ENCODE measurements at places on chromosomes 7 and 10.

DNA sequence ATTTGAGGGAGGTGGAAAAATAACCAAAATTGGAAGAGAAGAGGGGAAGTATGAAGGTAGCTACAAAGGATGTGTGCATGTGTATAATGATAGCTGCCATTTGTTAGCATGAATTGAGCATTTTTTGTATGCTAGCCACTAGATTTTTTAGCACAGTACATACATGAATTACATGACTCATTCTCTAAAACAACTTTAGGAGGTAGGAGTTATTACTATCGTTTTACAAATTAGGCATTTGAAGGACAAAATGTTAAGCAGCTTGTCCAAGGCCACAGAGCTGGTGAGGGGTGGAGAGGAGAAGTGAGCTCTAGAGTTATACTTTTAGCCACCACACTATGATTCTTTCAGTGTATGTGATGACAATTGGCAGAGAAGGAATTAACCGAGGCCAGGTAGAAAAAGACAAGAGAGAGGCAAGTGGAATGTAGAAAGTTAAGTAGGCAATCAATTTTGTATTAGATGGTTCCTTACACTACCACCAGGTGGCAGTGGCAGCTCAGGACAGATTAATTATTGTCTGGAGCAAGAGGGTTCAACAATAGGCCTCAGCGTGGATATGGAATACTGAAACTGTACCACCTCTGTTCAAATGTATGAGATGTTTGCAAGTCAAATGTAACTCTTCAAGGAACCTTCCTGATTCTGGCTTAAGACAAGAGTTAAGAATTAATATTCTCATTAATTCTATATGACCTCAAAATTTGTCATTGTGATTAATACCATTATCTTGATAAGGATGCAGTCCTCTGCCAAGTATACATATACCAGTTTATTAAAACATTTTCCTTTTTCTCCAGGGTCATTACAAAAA, 128.0 kb downstream of the MBL2 start:
- no peak for DNase-seq

DNA sequence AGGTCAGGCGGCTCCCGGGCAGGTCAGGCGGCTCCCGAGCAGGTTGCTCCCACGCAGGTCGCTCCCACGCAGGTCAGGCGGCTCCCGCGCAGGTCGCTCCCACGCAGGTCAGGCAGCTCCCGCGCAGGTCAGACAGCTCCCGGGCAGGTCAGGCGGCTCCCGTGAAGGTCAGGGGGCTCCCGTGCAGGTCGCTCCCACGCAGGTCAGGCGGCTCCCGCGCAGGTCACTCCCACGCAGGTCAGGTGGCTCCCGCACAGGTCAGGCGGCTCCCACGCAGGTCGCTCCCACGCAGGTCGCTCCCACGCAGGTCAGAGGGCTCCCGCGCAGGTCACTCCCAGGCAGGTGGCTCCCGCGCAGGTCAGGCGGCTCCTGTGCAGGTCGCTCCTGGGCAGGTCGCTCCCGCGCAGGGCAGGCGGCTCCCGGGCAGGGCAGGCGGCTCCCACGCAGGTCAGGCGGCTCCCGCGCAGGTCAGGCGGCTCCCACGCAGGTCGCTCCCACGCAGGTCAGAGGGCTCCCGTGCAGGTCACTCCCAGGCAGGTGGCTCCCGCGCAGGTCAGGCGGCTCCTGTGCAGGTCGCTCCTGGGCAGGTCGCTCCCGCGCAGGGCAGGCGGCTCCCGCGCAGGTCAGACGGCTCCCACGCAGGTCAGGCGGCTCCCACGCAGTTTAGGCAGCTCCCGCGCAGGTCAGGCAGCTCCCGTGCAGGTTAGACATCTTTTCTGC, 30.7 kb downstream of the PTPRN2 start:
- DNase-seq, result no peak

- no peak for DNase-seq
Observed at GRCh38 chr7:156001496-156002260, 189.4 kb upstream of the SHH start.

- DNase-seq, result no peak
Observed at GRCh38 chr7:115293628-115294240, 371.8 kb downstream of the MDFIC start.

GRCh38 chr7:19392246-19392645, 247.0 kb upstream of the FERD3L start:
- DNase-seq, result no peak

DNA sequence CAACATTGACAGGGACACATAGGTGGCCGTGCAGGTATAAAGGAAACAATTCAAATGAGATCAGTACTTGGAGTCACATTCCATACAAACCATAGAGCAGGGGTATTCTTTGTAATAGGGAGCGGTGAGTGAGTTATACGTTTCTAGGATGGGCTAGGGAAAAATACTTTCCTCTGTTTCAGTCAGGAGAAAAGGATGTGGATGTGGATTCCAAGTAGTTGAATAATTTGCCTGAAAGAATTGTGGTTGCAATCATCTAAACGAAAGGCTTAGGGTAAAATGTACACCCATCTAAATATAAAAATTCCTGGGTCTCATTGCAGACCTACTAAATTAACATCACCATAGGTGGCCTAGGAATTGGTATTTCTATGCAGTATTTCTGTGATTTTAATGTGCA, 270.7 kb upstream of the IGFBP3 start:
- DNase-seq, result no peak

- DNase-seq, result peak; percentile 63
Observed at GRCh38 chr7:147033641-147034040, 917.0 kb downstream of the CNTNAP2 start.

GRCh38 chr7:96198047-96198636, 123.8 kb downstream of the SLC25A13 start:
- DNase-seq, result no peak

GRCh38 chr10:87837445-87837844, 19.4 kb upstream of the ATAD1 start:
- DNase-seq, result no peak

- no peak for DNase-seq
Observed at GRCh38 chr7:68576366-68576765, 1021.9 kb upstream of the AUTS2 start.

- DNase-seq, result no peak
Observed at GRCh38 chr7:17408245-17408903, 109.9 kb downstream of the AHR start.

GRCh38 chr7:129098409-129099084, 43.6 kb upstream of the TNPO3 start:
- DNase-seq, result no peak

- DNase-seq, result no peak
Observed at GRCh38 chr7:44977959-44978335, 868 bp downstream of the MYO1G start.

- DNase-seq, result no peak
Observed at GRCh38 chr10:11036424-11037011, 18.8 kb downstream of the CELF2 start.

DNA sequence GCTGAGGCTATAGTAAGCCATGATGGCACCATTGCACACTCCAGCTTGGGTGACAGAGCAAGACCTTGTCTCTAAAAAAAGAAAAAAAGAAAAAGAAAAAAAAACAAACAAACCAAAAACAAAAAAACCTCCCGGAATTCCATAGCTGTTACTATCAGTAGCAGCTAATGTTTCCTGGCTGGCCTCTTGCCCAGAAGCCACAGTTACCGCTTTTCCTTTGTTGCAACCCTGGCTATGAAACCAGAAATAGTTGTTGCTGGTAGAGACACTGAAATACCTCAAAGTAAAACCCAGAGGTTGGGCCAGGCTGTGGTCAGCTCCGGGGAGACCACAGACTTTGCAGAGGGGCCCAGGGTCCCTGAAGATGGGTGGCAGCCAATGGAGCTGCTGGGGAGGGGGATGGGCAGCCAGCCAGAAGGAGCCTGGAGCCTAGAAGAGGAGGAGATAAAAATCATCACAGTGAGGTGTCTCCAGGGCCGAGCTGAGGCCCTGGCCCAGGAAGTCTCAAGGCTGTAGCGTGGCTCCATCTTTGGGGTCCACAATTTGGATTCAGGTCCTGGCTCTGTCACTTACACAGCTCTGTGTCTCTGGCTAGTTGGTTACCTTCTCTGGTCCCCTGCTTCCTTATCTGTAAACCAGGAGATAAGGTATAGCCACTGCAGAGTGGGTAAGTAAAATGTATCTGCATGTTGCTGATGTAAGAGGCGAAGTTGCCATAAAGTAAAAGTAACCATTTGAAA, 3.4 kb upstream of the CHST12 start:
- DNase-seq, result peak; percentile 14

DNA sequence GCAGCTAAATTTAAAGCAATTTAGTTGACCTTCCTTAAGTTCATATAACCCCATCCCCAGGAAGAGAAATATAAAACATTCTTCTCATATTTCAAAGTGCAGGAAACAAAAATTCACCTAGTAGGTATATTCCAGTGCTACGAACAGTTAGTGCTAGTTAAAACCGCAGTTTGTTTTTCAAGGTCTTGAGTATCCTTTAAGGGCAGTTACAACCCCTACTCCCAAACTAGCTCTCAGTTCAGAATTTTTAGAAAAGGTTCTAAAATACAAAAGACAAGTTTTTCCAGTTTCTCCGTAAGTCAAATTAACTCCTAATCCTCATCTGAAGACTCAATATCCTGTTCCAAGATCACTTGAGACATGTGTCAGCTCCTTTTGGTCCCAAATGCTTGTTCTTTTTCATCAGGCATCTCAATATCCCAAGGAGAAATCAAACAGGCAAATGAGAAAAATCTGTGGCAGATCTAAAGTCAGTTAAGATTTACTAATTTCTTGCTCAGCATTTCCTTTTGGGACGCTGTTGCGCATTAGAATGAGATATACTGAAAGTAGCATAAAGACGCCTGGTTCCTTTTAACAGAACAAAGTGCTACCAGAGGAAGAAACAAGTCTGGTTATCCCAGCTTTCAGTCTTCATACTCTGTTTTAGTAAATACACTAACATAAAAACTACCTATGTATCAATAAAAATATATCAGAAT, 51.8 kb downstream of the ARHGAP12 start:
- no peak for DNase-seq

DNA sequence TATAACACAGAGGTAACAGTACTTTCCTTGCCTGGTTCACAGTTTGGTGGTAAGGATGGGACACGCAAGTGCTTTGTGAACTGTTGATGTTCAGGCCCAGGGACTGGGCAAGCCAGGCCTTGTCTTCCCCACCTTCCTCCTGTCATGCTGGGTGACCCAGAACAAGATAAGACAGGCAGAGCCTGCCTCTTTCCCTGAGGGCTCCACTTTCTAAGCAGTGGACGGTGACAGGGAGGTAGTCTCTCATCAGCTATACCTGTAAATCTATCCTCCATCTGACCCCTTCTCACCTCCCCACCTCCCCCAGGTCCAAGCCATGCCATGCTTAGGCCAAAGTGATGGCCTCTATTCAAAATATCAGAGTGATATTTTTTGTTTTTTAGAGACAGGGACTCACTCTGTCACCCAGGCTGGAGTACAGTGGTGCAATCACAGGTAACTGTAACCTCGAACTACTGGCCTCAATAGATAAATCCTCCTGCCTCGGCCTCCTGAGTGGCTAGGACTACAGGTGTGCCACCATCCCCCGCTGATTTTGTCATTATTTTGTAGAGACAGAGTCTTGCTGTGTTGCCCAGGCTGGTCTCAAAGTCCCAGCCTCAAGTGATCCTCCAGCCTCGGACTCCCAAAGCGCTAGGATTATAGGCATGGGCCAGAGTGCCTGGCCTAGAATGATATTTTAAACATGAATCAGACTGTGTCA, 42.8 kb downstream of the PDLIM1 start:
- DNase-seq, result no peak

DNA sequence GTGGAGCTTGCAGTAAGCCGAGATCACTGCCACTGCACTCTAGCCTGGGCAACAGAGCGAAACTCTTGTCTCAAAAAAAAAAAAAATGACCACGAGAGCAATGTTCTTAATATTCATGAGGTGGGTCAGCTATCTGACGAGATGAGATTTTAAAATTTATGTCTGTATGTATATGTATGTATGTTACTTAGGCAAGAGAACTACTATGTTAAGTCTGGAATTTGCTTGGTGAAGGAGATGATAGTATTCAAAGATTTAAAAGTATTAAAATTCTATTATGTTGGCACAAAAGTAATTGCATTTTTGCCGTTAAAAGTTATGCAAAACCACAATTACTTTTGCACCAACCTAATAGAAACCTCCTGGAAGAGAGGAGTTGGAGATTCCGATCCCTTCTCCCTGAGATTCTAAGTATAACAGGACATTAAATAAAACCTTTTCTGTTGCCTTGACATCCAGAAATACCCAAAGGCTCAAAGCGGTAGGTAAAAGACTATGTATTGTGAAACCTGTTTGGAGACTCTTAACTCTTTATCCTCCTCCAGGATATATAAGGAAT, 114.3 kb upstream of the TNS3 start:
- no peak for DNase-seq

GRCh38 chr7:2800931-2801688, 43.0 kb downstream of the GNA12 start:
- DNase-seq, result no peak

- no peak for DNase-seq
Observed at GRCh38 chr10:110525349-110526260, 27.9 kb downstream of the DUSP5 start.

DNA sequence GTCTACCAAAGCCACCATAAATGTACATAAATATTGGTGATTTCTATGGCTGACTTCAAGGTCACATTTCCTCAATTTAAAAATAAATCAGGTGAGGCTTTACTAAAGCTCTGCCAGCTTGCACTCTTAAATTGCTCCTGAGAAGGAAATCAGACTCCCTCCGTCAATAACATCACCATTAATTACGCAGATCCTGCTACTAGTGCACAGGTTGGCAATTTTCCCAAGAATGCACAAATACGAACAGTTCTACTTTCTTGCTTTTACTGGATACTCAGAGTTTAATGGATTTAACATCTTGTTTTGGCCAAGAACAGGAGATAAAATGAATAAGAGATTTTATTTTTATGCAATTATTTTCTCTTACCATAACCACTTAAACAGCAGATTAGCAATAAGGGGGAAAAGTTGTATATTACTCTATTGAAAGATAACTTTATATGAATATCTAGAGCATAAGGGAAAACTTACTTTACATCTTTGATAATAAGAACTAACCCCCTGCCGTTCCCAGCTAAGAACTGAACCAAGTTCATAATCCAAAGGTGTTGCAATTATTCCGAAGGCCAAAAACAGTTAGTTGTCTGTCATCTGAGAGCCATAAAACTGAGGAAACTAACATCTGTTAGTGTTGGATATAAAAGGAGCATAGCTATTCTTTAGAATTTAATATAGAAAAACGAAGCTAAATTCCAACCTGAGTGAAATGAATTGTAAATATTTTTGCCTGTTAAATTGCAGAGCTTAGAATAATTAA, 140.5 kb downstream of the TWIST1 start:
- peak; percentile 18 for DNase-seq

GRCh38 chr7:134605978-134606923, 40.4 kb upstream of the BPGM start:
- peak; percentile 33 for DNase-seq

DNA sequence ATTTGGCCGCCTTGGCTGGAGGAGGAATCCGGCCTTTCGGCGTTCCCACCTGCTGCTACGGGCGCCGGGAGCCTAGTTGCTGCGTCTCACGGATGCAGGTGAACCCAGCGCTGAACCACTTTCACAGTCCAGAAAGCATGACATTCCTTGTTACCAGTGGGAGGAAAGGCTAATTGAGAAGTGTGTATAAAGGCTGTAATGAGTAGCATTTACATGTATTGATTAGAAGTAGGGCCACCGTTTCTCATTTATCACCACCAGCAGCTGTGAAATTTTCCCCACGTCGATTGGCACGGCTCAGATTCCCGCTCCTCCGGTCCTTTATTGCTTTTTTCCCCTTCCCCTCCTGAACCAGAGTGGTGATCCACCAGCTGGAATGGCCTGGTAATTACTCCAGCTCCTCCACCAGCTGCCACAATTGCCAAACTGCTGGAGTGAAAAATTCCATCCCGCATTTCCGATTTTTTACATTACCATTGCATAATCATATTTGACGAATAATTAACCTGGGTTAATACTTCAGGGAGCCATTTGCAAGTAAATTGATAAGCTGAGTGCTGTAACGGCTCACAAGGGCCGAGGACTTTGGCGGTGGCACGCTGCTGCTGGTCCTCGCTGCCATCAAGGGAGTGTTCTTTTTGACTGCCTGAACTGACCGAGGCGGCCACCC, 153.3 kb downstream of the POU6F2 start:
- DNase-seq, result peak; percentile 84
